Activated T-helper 9 cell treated with anti-CD3 and anti-CD28 coated beads, Interleukin-2, amount 50 U/mL, for 16 hours (primary cell): ENCODE measurements at places on chromosomes 1 and 21.

DNA sequence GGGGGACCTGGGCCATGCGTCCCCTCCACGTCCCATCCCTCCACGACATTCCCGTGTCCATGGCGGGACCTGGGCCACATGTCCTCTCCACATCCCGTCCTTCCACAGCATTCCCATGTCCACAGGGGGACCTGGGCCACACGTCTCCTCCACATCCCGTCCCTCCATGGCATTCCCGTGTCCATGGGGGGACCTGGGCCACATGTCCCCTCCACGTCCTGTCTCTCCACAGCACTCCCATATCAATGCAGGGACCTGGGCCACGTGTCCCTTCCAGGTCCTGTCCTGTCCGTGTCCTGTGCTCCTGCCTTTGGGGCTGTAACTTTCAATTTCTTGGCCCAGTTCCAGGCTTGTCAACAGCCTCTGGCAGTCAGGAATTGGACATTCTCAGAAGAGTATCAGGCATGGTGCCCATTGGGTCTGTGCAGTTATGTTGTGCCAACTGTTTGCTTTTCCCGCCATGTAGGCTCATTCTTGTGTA lies 47.1 kb downstream of the WNT9A start:
- DNase-seq: no peak

- no peak for DNase-seq
Observed at GRCh38 chr1:14180738-14181137, 417.7 kb upstream of the KAZN start.

DNA sequence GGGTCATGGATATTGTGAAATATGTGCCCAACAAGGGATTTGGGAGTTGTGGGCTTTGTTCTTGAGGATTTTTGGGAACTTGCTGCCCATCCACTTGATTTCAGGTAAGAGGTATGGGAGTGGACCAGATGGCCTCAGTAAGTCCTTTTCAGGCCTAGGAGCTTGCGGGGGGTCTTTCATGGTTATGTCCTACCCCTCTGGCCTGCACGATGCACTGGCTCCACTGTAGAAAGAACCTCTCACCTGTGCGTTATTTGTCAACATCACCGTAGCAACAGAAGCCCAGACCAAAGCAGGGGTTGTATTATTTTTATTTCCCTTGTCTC lies 8.6 kb downstream of the RIIAD1 start:
- no peak for DNase-seq

DNA sequence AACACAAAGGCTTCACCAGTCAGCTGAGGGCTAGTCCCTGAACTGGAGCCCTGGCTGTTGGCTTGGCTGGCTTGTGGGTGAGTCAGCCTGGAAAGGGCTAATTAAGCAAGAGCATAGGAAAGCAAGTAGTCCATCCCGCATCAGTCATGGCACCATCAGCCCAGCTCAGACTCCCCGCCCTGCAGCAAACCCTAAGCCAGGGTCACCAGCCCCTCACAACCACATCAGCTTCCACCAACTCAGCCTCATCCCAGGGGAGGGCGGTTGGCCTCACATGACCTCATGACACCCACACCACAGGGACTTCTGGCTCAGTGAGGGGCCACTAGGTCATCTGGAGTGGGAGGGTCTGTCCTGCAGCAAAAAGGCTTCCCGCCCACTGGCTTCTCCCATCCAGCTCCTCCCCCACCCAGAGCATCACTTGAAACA lies 7.0 kb upstream of the SPATC1L start:
- no peak for DNase-seq

GRCh38 chr1:217857061-217857460 lies 225.9 kb downstream of the SPATA17 start:
- DNase-seq: no peak

DNA sequence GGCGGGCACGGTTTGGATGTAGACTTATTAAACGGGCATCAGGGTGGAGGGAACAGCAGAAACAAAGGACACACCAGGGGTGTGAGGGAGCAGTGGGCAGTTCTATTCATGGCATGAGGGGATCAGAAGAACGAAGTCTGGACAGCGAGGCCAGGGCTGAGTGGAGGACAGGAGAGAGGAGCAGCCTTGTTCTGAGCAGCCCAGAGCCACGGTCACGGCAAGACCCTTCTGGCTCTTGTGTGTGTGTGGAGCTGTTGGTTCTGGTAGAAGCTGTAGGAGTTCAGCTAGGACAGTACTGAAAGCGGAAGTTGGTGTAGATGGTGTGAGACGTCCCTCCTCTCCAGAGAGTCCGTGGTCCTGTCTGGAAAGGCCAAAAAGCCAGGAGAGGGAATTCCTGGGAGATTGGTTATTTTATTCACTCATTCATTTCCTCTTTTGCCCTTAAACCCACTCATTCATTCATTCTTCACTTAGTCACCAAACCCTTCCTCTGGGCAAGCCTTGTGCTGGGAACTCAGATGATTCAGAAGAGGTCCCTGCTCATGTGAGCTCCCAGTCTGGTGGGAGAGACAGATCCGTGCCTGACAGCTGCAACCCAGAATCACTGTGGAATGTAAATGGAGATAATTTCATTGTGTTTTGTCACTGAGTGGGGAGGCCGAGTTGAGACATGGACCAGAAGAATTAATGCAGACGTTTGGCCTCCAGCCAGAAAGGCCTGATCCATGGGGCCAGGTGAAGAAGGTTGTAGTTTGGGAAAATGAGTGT lies 4.1 kb upstream of the ACOT11 start:
- no peak for DNase-seq

DNA sequence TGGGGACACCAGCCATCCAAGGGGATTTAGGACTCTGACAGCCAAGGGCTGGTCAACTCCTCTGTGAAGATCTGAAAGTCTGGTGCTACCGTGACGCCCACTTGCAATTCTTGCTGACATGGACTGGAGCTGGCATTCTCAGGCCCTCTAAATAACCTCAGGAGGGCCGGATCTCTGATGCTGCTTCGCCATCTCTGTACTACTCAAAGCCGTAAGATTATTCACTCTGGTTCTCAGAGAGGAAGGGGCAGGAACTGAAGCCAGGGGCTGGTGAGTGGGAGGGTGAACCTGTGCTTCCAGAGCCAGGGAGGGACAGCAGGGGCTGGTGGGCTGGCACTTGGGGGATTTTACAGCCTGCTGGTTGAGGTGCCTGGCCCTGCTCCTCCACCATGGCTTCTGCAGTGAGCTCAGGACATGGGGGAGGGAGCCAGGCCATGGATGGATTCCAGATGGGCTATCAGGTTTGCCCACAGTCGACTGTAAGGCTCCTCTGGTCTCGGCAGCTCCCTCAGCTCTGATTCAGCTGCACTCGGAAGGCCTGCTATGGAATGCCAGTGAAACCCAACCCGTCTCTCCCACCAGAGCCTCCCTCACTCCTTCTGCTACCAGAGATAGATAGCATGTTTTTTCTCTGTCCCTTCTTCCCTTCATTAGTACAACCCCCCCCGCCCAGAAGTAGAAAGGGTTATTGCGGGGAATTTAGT lies 84.5 kb downstream of the PLXNA2 start:
- DNase-seq: no peak

- no peak for DNase-seq
Observed at GRCh38 chr1:220077887-220078286, 11.7 kb downstream of the BPNT1 start.

DNA sequence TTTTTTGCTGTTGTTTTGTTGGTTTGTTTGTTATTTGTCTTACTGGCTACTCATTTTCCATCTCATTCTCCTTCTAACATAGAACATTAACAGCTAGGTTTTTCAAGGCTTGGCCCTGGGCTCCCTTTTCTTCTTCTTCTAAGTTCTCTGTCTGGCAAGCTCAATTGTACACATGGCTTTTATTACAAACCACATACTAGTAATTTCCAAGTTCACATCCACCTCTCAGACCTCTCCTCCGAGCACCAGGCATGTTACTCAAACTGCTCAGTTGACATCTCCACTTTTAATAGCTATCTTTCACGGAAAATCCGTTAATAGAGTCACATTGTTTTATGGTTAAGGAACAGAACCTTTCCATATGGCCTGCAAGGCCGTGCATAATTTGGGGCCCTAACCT lies 736.9 kb upstream of the ADAMTS5 start:
- DNase-seq: no peak

DNA sequence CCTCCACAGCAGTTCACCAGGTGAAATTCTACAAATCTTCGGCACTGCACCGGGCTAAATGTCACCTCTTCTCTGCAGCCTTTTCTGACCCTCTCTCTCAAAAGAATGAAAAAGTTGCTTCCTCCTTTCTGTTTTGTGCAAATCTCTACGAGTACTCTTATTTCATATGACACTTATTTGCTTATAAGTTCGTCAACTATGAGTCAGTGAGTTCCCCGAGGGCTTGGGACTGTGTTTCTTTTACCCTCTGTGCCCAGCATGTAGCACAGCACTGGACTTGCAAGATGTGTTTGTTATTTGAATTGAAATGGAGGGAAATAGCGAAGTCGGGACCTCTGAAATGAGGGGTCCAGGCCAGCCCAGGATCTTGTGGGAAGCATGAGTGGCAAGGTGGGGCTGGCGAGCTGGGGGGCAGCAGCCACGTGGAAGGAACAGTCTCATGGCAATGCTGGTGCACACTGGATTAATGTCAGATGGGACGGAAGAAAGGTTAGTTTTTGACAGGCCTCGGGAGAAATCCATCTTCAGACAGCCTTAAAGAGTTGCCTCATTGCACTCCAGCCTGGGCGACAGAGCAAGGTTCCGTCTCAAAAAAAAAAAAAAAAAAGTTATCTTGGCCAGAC lies 6.2 kb downstream of the SLC6A9 start:
- no peak for DNase-seq

- no peak for DNase-seq
Observed at GRCh38 chr1:36223381-36223995, 755 bp upstream of the THRAP3 start.

GRCh38 chr1:46487818-46488218 lies 1.8 kb upstream of the DMBX1 start:
- no peak for DNase-seq

GRCh38 chr1:195576641-195577040 lies 1031.6 kb downstream of the KCNT2 start:
- no peak for DNase-seq

GRCh38 chr1:99271249-99271648 lies 7.0 kb downstream of the PLPPR4 start:
- DNase-seq: no peak

- DNase-seq: no peak
Observed at GRCh38 chr1:19463504-19463803, 21.9 kb downstream of the CAPZB start.

- DNase-seq: no peak
Observed at GRCh38 chr1:20530306-20530705, 22.1 kb upstream of the FAM43B start.

GRCh38 chr1:55635856-55636255 lies 420.7 kb upstream of the USP24 start:
- DNase-seq: no peak

DNA sequence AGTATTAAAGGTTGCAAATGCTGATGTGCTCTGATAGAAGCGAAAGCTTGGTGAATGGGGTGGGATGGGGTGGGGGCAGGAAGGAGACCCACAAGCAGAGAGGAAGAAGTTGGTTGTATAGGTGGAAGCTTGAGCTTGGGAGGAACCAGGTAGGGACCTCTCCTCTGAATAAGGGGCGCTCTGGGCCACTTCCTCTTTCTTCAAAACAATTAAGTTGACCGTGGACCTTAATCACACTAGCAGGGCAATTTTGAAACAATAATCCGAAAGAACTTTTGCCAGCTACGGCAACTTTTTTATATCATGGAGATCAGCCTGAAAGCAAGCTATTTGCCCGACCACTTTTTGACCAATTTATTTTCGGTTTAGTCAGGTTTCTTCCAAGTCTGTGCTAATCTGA lies 1.9 kb upstream of the DYRK1A start:
- no peak for DNase-seq

- DNase-seq: no peak
Observed at GRCh38 chr1:186152620-186153239, 222.3 kb downstream of the TPR start.

DNA sequence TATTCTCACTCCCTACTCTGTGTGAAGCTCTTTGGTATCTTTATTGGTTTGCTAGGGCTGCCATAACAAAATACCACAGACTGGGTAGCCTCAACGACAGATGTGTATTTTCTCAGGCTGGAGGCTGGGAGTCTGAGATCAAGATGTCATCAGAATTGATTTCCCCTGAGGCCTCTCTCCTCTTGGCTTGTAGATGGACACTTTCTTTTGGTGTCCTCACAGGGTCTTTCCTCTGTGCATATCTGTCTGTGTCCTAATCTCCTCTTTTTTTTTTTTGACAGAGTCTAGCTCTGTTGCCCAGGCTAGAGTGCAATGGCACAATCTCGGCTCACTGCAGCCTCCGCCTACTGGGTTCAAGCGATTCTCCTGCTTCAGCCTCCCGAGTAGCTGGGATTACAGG lies 71.4 kb upstream of the KCNJ6 start:
- DNase-seq: no peak

DNA sequence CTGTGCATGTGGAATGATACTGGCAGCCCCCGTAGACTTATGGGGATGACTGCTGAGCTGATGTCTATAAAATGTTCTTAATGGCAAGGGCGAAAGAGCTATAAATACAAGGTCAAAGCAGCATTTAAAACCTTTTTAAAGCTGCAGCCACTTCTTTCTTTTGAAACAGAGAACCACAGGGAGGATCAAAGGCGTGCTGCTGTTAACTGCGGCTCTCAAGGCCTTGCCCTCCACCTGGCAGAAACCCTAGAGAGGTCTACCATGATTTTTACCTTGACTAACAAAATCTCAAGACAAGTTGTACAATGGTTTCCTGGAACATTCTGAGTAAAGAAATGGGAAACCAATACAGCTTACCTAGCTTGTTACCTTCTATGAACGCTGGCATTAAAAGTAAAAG lies 89.7 kb downstream of the SLC45A1 start:
- no peak for DNase-seq

- no peak for DNase-seq
Observed at GRCh38 chr21:37711836-37712568, 204.3 kb downstream of the KCNJ6 start.

- no peak for DNase-seq
Observed at GRCh38 chr1:53370369-53370961, 42.6 kb upstream of the LRP8 start.

DNA sequence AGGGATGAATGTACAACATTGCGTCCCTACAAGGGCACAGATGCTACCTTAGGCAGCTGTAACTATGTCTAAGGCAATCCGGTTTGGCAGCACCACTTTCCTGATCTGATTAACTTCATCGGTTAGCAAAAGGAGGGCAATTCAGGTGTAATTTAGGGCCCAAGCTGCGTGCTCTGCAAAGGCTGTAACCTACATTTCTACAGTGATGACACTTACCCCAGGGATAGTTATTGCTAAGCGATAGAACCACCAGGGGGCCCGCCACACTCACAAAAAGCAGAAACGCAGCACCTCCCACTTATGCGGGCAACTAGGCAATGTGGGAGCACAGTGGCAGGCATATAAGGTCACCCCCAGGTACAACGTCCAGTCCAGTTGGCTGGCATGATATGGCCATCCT lies 113.5 kb downstream of the GDAP2 start:
- DNase-seq: no peak
